Stimulated activated CD8-positive, alpha-beta memory T cell treated with anti-CD3 and anti-CD28 coated beads, Interleukin-12 subunit alpha, Interleukin-12 subunit beta, amount 100 ng/mL, for 1 hour (primary cell): ENCODE measurements at places on chromosomes 12 and 14.

- no peak for DNase-seq
Observed at GRCh38 chr12:65497660-65498059, 219.2 kb downstream of the MSRB3 start.

DNA sequence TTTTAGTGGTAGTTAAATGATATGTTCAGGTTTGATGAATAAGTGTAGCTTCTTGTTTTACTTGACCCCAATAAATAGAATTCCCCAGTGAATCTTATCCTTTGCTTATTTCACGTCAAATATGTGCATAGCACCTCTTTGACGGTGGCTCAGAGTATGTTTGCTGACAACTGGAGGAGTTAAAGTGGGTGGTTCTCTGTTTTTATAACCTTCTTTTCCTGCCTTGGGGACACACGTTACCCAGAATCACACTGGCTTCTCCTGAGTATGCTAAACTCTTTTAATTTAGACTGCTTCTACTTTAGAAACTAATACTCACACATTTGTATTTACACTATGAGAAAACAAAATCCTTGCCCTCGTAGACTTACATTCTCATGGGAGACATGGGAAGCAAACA lies 62.3 kb downstream of the TMTC2 start:
- no peak for DNase-seq

GRCh38 chr12:7113389-7113871 lies 4.4 kb upstream of the C1RL start:
- DNase-seq: peak; percentile 33

DNA sequence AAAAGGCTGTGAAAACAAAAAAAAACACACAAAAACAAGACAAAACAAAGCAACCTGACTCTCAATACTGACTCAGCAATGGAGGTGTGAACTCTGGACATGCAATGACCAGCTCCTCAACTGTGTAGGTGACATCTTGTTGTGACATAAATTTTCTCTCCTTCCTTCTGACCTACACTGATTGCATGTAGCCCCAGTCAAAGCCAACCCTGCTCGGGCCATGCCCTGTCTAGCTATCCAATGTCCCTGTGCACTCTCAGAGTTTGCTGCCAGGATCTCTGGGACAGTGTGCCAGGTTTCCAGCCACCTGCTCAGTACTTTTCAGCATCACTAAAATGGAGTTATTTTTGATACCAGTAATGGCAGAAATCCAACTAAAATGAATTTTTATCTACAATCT lies 18.9 kb upstream of the CRACR2A start:
- DNase-seq: no peak

- DNase-seq: no peak
Observed at GRCh38 chr14:42961509-42961908, 1354.8 kb downstream of the LRFN5 start.

GRCh38 chr14:77647853-77648252 lies 31.4 kb upstream of the SPTLC2 start:
- no peak for DNase-seq

DNA sequence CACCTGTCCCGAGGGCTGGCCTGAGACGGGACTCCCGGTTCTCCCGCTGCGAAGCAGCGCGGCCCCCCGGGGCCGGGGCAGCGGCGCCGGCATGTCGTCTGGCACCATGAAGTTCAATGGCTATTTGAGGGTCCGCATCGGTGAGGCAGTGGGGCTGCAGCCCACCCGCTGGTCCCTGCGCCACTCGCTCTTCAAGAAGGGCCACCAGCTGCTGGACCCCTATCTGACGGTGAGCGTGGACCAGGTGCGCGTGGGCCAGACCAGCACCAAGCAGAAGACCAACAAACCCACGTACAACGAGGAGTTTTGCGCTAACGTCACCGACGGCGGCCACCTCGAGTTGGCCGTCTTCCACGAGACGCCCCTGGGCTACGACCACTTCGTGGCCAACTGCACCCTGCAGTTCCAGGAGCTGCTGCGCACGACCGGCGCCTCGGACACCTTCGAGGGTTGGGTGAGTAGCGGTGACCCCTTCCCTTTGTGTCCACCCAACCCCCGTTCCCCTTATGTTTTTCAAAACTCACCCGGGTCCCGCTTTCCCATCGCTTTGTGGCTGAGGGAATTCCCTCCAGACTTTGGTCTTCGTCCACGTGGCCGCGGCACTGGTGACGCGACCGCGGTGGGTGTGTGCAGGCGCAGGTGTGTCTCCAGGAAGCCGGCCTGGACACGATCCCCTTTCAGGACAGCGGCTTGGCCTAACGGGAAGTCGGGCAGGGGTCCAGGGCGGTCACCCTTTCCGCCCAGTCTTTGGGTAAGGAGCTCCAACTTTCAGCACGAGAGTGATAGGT lies 826 bp downstream of the PRKCH start:
- DNase-seq: no peak

DNA sequence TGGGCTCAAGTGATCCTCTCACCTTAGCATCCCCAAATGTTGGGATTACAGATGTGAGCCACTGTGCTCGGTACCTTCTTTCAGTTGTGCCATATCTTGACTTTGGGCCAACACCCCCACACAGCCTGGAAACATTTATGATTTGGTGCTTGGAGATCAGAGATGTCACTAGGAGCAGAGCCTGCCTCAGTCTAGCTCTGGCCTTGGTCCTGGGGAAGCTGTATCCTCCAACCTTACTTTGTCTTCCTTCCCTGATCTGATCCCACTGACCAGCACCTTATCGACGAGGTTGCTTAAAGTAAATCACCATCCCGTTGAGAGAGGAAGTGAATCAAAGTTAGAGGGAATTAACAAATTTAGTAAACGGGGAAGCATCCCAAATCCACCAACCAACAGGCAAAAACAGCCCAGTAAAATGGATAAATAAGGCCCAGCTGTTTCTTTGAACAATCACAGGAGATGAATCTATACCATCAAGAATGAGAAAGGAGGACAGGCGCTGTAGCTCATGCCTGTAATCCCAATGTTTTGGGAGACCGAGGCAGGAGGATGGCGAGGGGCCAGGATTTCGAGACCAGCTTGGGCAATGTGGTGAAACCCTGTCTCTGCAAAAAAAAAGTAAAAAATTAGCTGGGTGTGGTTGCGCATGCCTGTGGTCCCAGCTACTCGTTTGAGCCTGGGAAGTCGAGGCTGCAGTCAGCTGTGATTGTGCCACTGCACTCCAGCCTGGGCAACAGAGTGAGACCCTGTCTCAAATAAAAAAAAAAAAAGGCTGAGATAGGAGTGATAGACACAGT lies 3.4 kb downstream of the PLBD2 start:
- DNase-seq: no peak

DNA sequence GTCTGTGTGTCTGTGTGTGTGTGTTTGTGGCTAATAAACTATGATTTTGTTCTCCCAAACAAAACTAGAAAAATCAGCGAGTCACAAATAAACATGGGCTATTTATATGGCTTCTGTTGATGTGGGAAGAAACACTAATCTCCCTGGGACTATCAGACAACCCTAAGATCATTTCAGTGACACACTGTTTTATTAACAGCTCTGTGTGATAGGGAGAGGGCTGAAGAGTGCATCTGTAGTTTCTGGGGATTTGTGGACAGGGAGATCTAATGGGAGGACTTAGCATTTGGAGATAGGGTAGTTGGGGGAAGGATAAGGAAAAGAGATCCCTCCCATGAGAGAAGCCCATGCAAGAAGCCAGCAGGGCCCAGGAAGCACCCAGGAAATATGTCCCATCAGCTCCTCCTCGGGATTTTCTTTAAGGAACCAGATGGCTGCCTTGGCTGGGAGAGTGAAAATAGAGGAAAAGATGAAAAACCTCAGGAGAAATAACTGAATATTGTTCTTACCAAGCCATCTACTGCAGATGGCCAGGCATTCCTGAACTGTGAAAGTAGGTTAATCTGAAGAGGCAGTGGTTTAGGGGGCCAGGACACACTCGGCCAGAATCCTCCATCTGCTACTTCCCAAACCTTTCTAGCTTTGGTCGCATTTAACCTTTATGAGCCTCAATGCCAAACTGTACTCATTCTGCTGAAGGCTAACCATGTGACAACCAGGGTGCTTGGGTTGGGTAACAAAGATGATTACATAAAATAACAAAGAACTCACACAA lies 253.4 kb downstream of the BTG1 start:
- no peak for DNase-seq

DNA sequence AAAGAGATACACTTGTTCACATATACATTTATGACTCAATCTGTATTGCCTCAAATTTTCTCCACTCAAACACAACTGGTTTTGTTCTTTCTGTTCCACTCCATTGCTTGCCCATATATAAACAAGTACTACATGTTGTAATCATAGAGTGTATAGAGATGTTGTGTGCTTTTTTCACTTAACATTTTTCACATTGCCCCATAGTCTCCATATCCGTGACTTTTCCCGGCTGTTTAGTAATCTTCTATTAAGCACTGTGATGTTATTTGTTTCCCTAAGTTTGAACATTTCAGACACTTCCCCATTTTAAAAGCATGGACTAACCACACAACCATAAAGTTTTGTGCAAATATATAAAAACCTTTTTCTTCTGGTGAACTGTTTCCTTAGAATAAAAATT lies 45.5 kb upstream of the PTPRR start:
- DNase-seq: no peak

- DNase-seq: no peak
Observed at GRCh38 chr12:122081083-122081696, 2.6 kb downstream of the MLXIP start.

- DNase-seq: no peak
Observed at GRCh38 chr14:59020382-59020781, 168.1 kb upstream of the DAAM1 start.

- DNase-seq: no peak
Observed at GRCh38 chr14:58177125-58177524, 22.8 kb upstream of the ACTR10 start.

GRCh38 chr14:98766818-98767217 lies 505.2 kb downstream of the BCL11B start:
- DNase-seq: no peak

- DNase-seq: no peak
Observed at GRCh38 chr12:14689996-14690395, 6.4 kb downstream of the GUCY2C start.

DNA sequence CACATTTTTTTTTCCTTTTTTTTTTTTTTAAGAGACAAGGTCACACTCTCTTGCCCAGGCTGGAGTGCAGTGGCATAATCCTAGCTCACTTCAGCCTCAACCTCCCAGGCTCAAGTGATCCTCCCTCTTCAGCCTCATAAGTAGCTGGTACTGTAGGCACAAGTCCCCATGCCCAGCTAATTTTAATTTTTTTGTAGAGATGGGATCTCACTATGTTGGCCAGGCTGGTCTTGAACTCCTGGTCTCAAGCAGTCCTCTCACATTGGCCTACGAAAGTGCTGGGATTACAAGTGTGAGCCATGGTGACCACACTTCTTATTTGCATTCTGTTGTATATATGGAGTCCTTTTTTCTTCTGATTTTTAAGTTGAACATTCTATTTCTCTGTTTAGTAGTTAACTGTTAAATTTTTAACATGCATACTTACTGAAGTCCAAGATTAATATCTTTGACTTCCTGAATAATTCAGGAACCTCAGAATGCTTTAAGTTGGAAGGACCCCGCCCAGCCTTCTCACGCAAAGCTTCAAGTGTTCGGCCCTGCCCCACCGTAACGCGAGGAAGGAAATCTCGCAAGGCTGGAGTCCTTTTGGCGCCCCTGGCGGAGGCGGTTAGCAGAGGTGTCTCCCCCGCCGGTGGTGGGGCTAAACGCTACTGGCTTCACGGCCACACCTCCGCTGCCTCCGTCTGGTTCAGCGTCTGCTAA lies 21.6 kb downstream of the SPATS2 start:
- DNase-seq: peak; percentile 47

GRCh38 chr12:27178723-27179399 lies 65.2 kb upstream of the STK38L start:
- DNase-seq: no peak

GRCh38 chr14:66572826-66573225 lies 64.9 kb downstream of the GPHN start:
- no peak for DNase-seq
